ENCODE measurements at places on chromosomes 1 and 21.

- no peak for DNase-seq
These were observed 12.5 kb downstream of the MX1 start for GRCh38 chr21:41438425-41439113.

GRCh38 chr1:44031252-44032169 is at the start of gene SLC6A9:
Gene SLC6A9, minus strand, starts transcription at chr1:44031462. Its CDS starts 7,185 bp downstream, at chr1:44024277.
- peak; percentile 72 for DNase-seq

DNA sequence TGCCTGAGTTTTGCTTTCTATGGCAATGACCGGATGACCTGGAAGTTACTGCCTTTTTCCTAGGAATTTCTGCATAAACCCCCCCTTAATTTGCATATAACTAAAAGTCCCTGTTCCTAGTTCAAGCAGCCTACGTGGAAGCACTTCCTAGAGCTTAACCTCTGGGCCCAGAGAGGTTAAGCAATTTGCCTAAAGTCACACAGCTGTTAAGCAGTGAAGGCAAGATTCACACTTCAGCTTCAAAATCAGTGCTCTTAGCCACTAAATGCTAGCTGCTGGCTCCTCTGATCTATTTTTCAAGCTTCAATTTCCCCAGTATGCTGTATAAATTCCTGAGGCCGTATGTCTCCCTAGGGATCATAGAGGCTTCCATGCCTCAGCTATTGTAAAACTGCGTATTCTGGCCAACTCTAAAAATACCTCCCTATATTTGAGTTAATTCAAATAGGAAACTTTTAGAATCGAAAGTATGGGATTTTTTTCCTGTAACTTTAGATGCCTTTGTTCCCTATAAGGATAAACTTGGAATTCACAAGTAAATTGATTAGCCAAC is 53.1 kb upstream of the CD5L start:
- no peak for DNase-seq

DNA sequence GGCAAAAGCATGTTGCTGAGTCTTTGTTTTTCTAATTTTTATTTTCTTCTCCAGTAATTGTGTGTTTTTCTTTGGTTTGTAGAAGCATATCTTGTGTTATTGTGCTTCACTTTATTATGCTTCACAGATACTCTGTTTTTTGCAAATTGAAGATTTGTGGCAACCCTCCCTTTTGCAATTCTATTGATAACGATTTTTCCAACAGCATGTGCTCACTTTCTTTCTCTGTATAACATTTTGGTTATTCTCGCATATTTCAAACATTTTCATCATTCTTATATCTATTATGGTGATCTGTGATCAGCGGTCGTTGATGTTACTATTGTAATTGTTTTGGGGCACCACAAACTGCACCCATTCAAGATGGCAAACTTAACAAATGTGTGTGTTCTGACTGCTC is 3.8 kb upstream of the ANGEL2 start:
- DNase-seq = no peak

DNA sequence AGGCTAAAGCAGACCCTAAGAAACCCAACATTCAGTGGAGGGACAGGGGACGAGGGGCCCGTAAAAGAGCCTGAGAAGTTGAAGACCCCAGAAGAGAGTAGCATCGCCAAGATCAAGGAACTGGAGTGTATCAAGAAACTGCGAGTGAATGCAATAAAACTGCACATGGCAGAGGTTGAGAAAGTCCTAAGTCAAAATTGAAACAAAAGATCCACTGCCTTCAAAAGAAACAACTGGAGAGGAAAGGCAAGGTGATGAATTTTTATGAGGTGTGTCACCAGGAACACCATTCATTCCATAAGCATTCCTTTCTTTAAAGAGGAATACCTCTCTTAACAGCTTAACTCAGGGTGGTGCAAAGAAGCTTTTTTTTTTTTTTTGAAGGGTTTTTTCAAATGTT is 38.3 kb upstream of the ADORA3 start:
- DNase-seq = peak; percentile 7

DNA sequence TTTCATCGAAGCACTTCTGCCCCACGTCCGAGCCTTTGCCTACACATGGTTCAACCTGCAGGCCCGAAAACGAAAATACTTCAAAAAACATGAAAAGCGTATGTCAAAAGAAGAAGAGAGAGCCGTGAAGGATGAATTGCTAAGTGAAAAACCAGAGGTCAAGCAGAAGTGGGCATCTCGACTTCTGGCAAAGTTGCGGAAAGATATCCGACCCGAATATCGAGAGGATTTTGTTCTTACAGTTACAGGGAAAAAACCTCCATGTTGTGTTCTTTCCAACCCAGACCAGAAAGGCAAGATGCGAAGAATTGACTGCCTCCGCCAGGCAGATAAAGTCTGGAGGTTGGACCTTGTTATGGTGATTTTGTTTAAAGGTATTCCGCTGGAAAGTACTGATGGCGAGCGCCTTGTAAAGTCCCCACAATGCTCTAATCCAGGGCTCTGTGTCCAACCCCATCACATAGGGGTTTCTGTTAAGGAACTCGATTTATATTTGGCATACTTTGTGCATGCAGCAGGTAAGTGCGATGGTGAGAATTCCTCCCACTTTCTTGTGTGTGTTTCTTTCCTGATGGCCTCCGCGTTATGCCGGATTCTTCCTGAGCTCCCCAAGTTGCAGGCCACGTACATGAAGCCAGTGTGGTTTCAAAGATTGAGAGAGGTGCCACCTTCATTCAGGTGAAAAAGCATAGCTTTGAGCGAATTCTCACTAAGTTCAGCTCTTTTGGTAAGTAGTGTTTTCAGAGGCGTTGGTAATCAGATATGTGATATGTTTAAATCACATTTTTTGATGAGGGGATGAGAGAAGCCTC is 6.0 kb downstream of the NFIA start:
- no peak for DNase-seq
